ENCODE measurements at places on chromosomes 5 and 9. TPM values are rescaled to one million over a fixed set of nuclear protein-coding genes. Genes with fewer than 3 reads are reported as not detected.
A peak's percentile ranks its signal among the peaks of the same experiment; 100 is the strongest.

DNA sequence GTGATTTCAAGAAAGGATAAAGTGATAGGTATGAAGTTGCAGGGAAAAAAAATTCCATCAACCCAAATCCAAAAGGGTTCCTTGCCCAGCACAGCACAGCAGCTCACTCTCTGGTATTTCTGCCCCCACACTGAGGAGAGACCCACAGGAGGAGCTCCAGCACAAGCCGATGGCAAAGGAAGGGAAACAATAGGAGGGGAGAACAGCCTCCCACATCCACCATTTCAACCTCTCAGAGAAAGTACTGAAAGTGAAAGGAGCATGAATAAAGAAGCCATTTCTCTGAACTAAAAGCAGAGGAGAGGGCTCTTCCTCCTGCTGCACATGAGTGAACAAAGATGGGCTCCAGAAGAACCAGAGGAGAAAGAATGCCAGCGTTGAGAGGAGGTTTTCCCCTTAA lies 54.9 kb upstream of the ZSWIM6 start:
- peak; percentile 43 for DNase-seq
- peaks cover 15% of the 10 kb centered on the region for H3K4me1 ChIP-seq
- H3K36me3 ChIP-seq = no peaks in the 10 kb centered on the region
- H3K27ac ChIP-seq = no peak overlapping the region
- no peaks in the 10 kb centered on the region for H3K27me3 ChIP-seq

- peaks cover 29% of the 10 kb centered on the region for H3K36me3 ChIP-seq
- no peak for DNase-seq
- no peaks in the 10 kb centered on the region for H3K27me3 ChIP-seq
- H3K4me1 ChIP-seq = peaks cover 25% of the 10 kb centered on the region
Observed at GRCh38 chr5:150497989-150498317, 10.0 kb upstream of the NDST1 start.

GRCh38 chr5:140988100-140988499 lies 21.8 kb downstream of the PCDHAC2 start:
- no peak for DNase-seq
- no peak overlapping the region for H3K4me3 ChIP-seq
- H3K4me1 ChIP-seq = no peaks in the 10 kb centered on the region

DNA sequence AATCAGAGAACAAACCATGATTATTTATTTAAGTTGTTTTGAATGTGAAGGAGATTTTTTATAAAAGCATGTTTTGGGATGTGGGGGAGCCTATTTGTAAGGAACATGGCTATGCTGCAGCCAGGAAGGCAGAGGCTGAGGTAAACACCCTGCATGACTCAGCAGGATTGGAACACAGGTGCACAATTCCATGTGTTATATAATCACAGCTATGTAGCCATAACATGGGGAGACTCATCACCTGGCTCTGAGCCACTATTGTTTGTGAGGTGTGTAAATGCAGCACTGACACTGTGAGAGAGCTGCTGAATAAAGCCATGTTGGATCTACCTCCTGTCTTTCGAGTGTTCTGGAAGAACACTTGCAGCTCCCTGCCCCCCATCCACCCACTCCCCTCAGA lies 1009.8 kb downstream of the DNAH5 start:
- no peaks in the 10 kb centered on the region for H3K36me3 ChIP-seq
- H3K27me3 ChIP-seq = no peaks in the 10 kb centered on the region
- H3K27ac ChIP-seq = no peak overlapping the region
- DNase-seq = no peak
- H3K4me3 ChIP-seq = no peak overlapping the region

Gene RXRA
- 74.6 TPM for polyA plus RNA-seq

Gene FEM1C
- 17.3 TPM for polyA plus RNA-seq

Gene GRK6
- polyA plus RNA-seq = 16.6 TPM

Measured in large intestine (tissue), 12 donors.